HFFc6 (cell line): ENCODE measurements at places on chromosomes 12 and 14. TPM values are rescaled to one million over a fixed set of nuclear protein-coding genes. Genes with fewer than 3 reads are reported as not detected.

- DNase-seq, result no peak
Observed at GRCh38 chr12:127430401-127430800, 836.6 kb upstream of the TMEM132C start.

DNA sequence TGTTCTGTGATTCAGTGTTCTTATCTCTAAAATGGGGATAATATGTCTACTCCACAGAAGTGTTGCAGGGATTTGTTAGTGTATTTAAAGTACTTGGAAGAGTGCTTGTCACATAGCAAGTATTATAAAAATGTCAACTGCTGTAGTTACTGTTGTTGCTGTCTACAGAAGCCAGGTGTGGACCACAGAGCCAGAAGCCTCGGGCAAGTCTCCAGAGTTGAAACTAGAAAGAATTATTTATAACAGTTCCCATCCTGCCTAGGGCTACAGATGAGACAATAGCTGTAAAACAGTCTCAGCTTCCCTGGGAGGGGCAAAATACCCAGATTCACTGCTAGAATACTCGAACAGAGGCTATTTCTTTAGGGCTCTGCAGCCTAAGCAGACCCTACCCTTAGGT, 55.4 kb upstream of the FUT8 start:
- peak; percentile 27 for DNase-seq

- DNase-seq, result no peak
Observed at GRCh38 chr12:57181561-57182155, 34.2 kb upstream of the LRP1-AS start.

- DNase-seq, result no peak
Observed at GRCh38 chr12:104175726-104176247, 37.8 kb upstream of the NFYB start.

- no peak for DNase-seq
Observed at GRCh38 chr12:123723011-123723410, 10.9 kb downstream of the ATP6V0A2 start.

- DNase-seq, result no peak
Observed at GRCh38 chr12:121996050-121996944, 25.4 kb upstream of the BCL7A start.

- no peak for DNase-seq
Observed at GRCh38 chr14:41062826-41063225, 543.9 kb upstream of the LRFN5 start.

GRCh38 chr14:90582166-90582565, 185.3 kb downstream of the CALM1 start:
- no peak for DNase-seq

DNA sequence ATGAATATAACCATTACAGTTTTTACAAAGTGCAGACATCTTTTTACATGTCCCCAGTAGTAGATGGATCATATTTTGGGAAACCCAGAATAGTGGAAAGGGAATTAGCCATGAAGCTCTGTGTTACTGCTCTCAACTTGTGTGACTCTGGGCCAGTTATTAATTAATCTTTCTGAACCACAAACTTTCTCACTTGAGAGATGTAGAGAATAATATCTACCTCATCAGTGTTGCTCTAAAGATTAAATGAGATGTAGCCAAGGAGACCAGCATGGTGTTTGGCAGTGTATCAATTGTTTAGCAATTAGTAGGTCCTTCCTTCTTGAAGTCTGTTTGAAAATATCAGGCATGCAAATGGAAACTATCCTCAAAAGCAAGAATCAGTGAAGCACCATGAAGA, 169.2 kb downstream of the TMTC2 start:
- DNase-seq, result no peak

GRCh38 chr12:96831346-96831745, 75.7 kb upstream of the NEDD1 start:
- no peak for DNase-seq

DNA sequence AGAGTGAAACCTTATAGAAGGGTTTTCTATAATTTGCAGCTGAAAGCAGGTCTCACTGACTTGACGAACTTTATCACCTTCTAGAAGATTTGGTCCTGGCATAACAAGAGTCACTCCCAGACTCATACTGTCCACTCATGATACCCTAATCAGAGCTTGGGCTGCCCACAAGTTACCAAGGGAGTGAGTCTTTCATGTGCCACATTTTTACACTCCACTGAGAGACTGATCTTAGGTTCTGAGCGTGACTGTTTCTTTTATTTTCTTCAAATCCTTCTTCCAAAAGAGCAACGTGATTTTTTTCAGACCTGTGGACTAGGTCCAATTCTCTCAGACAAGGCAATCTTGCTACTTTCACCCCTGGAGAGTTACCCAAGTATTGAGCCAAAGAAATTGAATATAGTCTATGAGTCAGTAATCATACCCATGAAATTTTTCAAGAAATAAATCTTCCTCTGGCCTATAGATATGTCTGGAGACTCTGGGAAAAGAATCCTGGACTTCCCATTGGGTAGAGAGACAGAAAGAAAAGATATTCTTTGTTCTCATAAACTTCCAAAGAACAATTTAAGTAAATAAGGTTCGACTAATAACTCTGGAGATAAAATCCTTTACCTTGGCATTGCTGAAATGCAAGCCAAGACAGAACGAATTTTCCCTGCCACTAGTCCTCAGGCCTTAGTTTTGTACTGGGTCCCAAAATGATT, 26.9 kb downstream of the SIX1 start:
- DNase-seq, result no peak

DNA sequence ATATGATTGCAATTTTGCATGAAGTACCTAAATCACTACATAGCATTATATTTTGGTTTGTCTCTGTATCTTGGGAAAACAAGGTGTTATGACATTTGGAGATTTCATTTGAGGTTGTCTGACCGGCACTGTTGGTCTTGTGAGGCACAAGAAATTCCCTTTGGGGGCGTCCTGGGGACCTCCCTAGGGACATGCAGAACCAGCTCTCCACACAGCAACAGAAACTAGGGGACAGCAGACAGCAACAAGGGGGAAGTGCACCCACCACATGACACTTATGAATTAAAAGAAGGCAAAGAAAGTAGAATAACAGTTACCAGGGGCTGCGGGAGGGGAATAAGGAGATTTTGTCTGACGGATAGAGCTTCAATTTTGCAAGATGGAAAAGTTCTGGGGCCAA, 14.4 kb downstream of the DDX54 start:
- DNase-seq, result no peak

GRCh38 chr12:19739195-19739776, 300.0 kb downstream of the AEBP2 start:
- DNase-seq, result peak; percentile 48

DNA sequence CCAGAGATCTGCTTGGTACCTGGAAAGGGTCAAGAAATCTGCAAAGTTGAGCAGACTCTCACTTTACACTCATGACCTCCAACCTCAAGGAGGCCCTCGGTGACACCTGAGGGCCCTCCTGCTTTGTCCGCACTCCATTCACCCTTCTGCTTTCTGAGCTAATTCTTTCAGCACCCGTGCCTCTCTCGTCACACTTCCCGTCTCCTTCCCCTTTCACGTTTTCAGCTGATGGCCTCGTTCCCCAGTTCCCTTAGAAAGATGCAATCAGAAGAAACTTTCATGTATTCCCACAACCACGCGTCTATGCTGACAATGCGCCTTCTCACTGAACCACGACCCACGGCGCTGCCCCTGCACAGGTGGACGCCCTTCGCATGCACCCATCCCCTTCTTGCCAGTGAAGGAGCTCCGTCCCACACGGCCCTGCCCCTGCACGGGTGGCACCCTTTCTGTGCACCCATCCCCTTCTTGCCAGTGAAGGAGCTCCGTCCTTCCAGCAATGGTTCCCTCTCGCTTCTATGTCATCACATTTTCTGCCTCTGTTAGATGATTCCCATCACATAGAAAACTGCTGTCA, 340.1 kb upstream of the FKBP4 start:
- DNase-seq, result no peak

GRCh38 chr12:88643685-88644084, 63.4 kb upstream of the KITLG start:
- DNase-seq, result no peak

DNA sequence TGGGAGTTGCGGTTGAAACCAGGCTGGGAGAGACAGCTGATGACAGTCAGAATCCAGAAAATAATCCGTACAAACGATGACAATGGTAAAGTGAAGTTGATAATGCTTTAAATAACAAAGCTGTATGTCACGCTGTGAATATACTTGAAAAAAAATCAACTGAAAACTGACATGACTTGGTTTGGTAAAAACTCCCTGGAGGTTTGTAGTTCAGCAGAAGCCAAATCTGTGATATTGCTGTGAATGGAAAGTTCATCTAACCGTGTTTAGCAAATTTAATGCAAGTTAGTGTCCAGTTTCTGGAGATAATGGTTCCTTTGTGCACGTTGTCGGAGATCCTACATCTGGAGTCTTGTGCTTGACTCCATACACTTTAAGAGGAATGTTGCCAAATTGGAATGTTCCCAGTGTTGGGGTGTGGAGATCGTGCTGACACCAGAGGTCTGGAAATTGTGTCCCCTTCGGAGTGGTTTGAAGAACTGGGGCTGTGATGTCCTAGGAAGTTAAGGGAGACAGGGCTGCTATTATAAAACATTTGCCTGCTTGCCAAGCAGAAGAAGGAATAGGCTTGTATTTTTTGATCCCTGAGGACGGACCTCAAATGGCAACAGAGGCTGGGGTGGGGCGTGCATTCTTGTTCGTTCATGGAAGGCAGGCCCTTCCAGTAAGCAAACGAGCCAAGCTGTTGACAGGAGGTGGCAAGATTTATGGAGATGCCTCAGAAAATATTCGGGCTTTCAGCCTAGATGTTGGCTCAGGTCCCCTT, 30.6 kb downstream of the PPFIBP1 start:
- DNase-seq, result no peak

GRCh38 chr14:60641742-60642269, 7.5 kb downstream of the SIX1 start:
- no peak for DNase-seq

DNA sequence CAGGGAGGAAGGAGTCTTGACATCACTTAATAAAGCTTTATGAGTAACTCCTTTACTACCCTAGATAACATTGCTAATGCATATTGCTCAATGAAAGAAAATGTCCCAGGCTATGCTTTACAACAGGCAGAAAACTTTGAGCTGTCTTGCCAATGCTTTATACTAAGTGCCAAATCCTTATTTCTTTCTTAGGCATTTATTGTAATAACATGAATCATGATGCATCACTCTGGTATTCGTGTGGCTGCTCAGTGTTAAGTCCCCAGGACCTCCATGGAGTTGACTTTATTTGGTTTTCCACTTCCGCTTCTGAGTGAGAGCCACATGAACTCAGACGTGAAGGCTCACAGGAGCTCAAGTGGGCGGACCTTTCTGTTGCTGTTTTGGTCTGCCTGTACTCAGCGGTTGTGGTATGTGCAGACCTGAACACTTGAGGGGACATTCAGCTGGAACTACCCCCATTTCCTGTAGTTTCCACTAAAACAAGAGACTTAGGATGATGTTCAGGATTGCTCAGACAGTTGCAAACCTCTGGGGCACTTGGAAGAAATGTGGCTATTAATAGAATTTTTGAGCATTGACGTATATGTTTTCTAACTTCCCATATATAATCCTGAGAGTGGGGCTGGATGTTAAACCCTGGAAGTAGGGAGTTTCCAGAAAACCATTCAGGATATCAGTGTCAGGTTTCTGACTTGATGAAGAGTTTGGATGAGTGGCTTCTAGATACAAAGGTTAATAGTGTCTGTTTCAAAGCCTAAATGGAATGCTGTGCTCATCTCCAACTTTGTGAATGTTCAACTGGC, 258.6 kb downstream of the MSRB3 start:
- peak; percentile 100 for DNase-seq

GRCh38 chr12:38508246-38508645, 191.7 kb downstream of the ALG10B start:
- no peak for DNase-seq

- no peak for DNase-seq
Observed at GRCh38 chr12:14970473-14970872, 2.4 kb upstream of the PDE6H start.

GRCh38 chr12:106062693-106063092, 76.1 kb downstream of the NUAK1 start:
- DNase-seq, result no peak

DNA sequence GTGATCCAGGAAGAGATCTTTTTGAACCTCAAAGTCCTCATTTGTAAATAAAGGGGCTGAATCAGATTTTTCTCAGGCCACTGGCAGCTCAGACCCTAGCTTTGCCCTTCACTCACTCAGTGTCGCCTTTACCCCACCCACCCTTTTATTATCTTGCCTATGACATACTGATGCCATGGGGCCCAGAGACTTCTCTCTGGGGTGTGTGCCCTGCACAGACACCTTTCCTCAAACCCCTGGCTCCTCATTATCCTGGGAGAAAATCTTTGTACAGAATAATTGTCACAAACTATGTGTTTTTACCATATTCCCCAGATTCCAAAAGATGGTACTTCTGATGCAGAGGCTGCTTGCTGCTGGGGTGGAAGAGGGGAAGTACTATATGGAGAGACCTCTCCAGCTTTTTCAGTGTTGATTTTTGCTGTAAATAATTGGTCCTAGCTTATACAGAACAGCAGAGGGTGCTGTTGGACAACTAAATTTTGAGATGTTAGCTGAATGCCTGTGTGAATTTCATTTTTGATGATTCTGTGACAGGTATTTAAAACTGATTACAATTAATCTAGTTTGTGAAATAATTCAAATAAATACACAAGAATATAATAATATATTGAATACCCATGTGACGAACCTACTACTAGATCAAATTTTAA, 53.9 kb upstream of the DCD start:
- DNase-seq, result peak; percentile 36

DNA sequence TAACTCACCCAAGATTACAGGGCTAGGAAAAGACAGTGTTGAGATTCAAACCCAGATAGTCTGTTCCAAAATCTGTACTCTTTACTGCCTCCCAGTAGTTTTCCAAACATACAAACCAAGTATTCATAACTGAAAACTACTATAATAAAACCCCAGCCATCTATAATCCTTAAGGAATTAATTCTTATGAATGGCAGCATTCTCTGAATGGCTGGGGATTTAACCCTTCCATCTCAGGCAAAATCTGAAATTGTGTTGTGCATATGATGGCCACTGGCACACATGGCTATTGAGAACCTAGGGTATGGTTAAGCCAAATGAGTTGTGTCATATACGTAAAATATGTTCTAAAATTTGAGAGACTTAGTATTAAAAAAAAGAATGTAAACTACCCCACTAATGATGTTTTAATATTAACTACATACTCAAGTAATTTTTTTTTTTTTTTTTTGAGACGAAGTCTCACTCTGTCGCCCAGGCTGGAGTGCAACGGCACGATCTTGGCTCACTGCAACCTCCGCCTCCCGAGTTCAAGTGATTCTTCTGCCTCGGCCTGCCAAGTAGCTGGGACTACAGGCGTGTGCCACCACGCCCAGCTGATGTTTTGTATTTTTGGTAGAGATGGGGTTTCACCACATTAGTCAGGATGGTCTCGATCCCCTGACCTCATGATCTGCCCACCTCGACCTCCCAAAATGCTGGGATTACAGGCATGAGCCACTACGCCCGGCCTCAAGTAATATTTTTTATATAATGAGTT, 16.7 kb downstream of the PPP1R13B start:
- DNase-seq, result no peak

Gene RHOJ
- 6.4 to 8.4 TPM (median 8.3 TPM) in 3 replicates for total RNA-seq

Gene ARMH4
- total RNA-seq, result 3.5 to 5.8 TPM (median 4.0 TPM) in 3 replicates

Gene GCH1
- 0.38 to 0.57 TPM (median 0.47 TPM) in 3 replicates for total RNA-seq

Gene TPH2
- not detected in 3 replicates for total RNA-seq

Gene ESPL1
- total RNA-seq, result 6.4 to 17.0 TPM (median 15.4 TPM) in 3 replicates

Gene ADAMTS20
- not detected in 3 replicates for total RNA-seq

Gene C3AR1
- total RNA-seq, result 0.28 to 0.45 TPM (median 0.38 TPM) in 3 replicates

Gene DNAH10
- total RNA-seq, result 0.43 and 0.97 TPM in 2 replicates

Gene AVPR1A
- not detected in 3 replicates for total RNA-seq

Gene TMEM120B
- 12.9 to 13.8 TPM (median 13.4 TPM) in 3 replicates for total RNA-seq

Gene LTB4R2
- 2.3 and 2.8 TPM in 2 replicates for total RNA-seq
